ENCODE measurements at places on chromosomes 5 and 9. TPM values are rescaled to one million over a fixed set of nuclear protein-coding genes. Genes with fewer than 3 reads are reported as not detected.

GRCh38 chr5:40682154-40683017 is 2.7 kb downstream of the PTGER4 start:
- H3K4me3 ChIP-seq: peak overlapping the region; percentile 70
- DNase-seq: peak; percentile 48

- H3K4me1 ChIP-seq: no peaks in the 10 kb centered on the region
- no peak overlapping the region for H3K4me3 ChIP-seq
- no peak overlapping the region for H3K27ac ChIP-seq
- H3K36me3 ChIP-seq: peaks cover 10% of the 10 kb centered on the region
- H3K27me3 ChIP-seq: no peaks in the 10 kb centered on the region
Observed at GRCh38 chr5:65172486-65173129, 309.1 kb downstream of the ADAMTS6 start.

GRCh38 chr9:100474082-100474923 is 1.4 kb downstream of the TMEFF1 start:
- H3K4me3 ChIP-seq: peak overlapping the region; percentile 90
- H3K36me3 ChIP-seq: no peaks in the 10 kb centered on the region
- no peaks in the 10 kb centered on the region for H3K27me3 ChIP-seq
- no peaks in the 10 kb centered on the region for H3K4me1 ChIP-seq
- DNase-seq: no peak

- H3K27ac ChIP-seq: no peak overlapping the region
- no peak overlapping the region for H3K4me3 ChIP-seq
- peaks cover 13% of the 10 kb centered on the region for H3K4me1 ChIP-seq
- no peaks in the 10 kb centered on the region for H3K36me3 ChIP-seq
Observed at GRCh38 chr5:72378639-72379289, 58.6 kb downstream of the PTCD2 start.

DNA sequence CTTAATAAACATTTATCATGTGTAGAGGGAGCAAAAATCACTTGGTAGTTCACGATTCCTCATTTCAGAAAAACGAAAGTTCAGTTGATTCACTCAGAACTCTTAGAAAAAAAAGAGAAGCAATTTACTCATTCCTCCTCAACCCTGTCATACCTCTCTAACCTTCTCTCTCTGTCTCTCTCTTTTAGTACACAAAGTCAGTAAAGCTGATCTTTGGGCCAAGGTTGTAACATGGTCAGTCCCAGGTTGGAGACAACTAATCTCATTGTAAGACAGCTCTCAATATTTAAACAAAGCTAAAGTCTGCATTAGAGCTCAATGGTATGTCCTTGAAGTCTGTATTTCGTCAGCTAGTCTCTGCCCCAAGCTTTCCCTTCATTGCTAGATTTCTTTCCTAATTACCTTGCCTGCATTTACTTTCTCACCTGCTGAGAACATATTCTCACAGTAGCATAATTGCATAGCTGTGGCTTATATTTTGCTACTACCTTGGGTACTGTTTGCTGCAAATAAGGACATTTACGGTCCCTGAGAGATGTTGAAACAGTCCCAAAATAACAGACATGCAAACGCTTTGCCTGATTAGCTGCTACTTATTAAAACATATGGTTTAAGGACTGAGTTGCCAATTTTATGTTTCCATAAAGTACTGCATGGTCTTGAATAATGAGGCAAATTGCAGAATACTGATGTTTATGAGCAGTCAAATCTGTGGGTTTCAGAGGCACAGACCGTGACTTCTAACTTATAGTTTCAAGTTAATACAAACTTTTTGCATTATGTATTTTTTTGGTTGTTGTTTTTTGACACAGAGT is 138.3 kb downstream of the GPBP1 start:
- no peak overlapping the region for H3K4me3 ChIP-seq
- H3K27me3 ChIP-seq: no peaks in the 10 kb centered on the region
- H3K36me3 ChIP-seq: no peaks in the 10 kb centered on the region
- no peak for DNase-seq
- H3K4me1 ChIP-seq: peaks cover 14% of the 10 kb centered on the region

- H3K4me1 ChIP-seq: no peaks in the 10 kb centered on the region
- DNase-seq: no peak
- no peaks in the 10 kb centered on the region for H3K27me3 ChIP-seq
- H3K27ac ChIP-seq: no peak overlapping the region
- H3K4me3 ChIP-seq: no peak overlapping the region
Observed at GRCh38 chr9:7879551-7880245, 80.1 kb upstream of the DMAC1 start.

GRCh38 chr9:33177639-33178038 is 10.5 kb upstream of the B4GALT1 start:
- H3K4me1 ChIP-seq: peaks cover 9% of the 10 kb centered on the region
- DNase-seq: no peak
- H3K36me3 ChIP-seq: no peaks in the 10 kb centered on the region
- no peaks in the 10 kb centered on the region for H3K27me3 ChIP-seq
- no peak overlapping the region for H3K27ac ChIP-seq

DNA sequence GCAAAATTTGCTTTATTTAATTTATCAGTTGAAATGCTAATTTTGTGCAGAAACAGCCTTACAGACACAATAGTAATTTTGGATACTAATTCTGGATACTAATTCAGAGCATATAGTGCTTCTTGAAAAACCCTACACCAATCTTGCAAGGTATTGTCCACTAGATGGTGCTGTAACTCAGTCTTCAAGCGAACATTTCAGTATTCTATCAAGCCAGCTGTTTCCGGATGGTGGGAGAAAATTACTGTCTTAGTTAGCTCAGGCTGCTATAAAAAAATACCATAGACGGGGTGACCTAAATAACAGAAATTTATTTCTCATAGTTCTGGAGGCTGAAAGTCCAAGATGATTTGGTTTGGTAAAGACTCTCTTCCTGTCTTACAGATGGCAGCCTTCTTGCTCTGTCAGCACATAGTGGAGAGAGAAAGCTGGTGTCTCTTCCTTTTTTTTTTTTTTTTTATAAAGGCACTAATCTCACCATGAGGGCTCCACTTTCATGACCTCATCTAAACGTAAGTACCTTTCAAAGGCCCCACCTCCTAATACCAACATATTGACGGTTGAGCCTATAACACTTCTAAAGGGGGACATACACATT is 1306.5 kb upstream of the CDH9 start:
- no peak for DNase-seq
- H3K36me3 ChIP-seq: no peaks in the 10 kb centered on the region
- H3K4me1 ChIP-seq: no peaks in the 10 kb centered on the region

DNA sequence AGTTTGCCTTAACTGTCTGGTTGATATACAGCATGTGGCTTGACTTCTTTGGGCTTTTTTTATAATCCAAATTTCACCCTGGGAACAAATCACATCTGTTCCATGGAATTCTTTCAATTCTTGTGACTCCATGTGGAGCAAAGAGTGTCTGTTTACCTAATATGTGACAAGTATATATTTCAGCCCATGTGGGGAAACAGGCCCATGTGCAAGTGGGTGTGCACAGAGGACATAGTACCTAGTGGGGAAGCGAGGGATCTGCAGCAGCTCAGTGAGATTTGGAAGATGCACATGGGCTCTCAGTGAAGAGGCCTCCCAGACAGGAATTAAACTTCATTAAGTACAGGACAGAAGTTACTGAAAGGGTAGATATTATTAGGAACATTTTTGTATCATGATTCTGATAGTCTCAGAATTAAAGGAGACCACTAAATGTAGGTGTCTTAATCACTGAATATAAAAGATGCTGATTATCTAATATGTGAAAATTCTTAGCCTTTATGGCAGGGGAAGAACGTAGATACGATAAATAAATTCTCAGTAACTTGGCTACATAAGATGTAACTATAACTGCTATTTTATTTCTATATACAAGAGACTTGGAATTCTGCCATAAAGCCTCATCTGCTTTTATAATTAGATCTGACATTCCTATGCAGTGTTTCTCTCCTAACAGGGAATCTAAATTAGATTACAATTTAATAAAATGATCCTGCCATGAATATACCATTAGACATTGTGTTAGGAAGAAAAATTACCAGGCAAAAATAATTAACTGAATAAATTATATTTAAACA is 181.2 kb downstream of the SLC12A2 start:
- peaks cover 3% of the 10 kb centered on the region for H3K4me1 ChIP-seq
- H3K27ac ChIP-seq: no peak overlapping the region
- no peak overlapping the region for H3K4me3 ChIP-seq
- H3K36me3 ChIP-seq: peaks cover 19% of the 10 kb centered on the region
- H3K27me3 ChIP-seq: no peaks in the 10 kb centered on the region
- DNase-seq: peak; percentile 26

Gene HSPB3
- total RNA-seq: 0.54 TPM

Gene TAF11L14
- not detected for total RNA-seq
